ENCODE measurements at places on chromosomes 13 and 19.

GRCh38 chr13:99251921-99252320 lies 6.3 kb downstream of the GPR18 start:
- DNase-seq = no peak

DNA sequence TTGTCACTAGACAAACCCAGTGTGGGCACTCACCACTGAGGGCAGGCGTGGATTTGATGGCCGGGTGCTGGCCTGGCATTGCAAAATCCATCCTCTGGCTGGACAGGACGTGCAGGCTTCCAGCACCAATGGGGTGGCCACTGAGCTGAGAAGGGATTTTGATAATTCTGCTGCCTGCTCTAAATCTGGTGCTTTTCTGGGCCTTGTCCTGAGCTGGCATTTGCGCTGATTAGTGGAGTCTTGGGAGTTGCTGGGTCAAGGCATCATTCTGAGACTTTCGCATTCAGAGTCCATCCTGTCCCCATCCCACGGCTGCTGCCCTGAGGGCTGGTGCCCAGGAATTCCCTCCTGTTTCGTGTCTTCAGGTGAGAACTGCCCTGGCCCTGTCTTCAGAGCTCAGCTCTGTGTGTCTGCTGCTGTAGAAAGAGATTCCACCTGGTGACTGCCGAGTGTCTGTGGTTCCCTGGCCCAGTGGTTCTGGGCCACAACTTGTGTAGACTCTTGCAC lies 65.9 kb upstream of the MCF2L start:
- no peak for DNase-seq

GRCh38 chr13:86201477-86201876 lies 402.3 kb upstream of the SLITRK6 start:
- no peak for DNase-seq

GRCh38 chr19:497491-497868 lies 1.2 kb downstream of the MADCAM1 start:
- no peak for DNase-seq

GRCh38 chr13:75869981-75870380 lies 233.9 kb downstream of the LMO7 start:
- no peak for DNase-seq

DNA sequence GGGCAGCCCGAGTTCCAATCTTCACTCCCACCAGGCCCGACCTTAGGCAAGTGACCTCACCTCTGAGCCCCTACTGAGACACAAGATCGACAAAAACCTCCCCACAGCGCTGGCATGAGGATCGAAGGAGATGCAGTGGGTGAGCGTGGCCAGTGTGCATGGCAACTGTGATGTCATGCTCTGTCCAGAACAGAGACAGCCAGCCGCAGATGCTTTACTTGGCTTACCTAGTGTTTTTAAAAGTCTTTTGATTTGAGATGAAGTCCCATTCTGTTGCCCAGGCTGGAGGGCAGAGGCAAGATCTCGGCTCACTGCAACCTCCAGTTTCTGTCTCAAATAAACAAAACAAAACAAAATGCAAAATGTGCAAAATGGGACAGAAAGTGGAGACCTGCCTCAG lies 47.4 kb upstream of the CCNE1 start:
- no peak for DNase-seq

DNA sequence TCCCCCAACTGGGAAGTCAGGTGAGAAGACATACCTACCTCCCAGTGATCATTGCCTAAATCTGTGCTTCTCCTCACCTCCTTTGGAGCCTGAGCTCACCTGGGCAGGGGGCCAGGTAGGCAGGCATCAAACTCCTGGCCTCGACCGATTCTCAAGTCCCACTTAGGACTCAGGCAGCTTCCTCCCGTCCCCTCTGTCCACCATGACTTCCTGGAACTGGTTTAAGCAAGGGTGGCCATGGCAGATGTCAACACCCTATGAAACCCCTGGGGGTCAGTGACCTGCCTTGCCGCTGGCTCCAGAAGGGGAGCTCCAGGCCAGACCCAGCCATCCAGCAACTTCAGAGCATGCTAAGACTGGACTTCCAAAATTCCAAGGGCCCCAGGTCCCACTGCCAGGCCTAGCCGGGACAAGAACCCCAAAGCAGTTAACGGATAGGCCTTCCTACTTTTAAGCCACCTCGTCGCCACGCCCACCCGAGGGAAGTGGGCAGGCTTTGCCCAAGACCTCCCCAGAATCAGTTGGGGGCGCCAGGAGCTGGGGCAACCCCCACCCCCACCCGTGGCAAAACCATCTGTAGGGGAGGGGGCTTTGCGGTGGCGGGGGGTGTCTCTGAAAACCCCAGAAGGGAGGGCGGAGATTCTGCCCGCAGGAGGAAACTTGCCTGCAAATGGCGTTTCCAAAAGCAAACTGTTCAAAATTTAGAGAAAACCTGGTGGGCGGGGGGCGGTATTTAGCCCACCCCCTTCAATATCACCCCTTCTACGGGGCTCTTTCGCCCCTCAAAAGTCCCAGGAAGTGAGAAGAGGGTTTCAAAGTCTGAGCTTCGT lies 657 bp downstream of the PLIN3 start:
- DNase-seq = no peak

DNA sequence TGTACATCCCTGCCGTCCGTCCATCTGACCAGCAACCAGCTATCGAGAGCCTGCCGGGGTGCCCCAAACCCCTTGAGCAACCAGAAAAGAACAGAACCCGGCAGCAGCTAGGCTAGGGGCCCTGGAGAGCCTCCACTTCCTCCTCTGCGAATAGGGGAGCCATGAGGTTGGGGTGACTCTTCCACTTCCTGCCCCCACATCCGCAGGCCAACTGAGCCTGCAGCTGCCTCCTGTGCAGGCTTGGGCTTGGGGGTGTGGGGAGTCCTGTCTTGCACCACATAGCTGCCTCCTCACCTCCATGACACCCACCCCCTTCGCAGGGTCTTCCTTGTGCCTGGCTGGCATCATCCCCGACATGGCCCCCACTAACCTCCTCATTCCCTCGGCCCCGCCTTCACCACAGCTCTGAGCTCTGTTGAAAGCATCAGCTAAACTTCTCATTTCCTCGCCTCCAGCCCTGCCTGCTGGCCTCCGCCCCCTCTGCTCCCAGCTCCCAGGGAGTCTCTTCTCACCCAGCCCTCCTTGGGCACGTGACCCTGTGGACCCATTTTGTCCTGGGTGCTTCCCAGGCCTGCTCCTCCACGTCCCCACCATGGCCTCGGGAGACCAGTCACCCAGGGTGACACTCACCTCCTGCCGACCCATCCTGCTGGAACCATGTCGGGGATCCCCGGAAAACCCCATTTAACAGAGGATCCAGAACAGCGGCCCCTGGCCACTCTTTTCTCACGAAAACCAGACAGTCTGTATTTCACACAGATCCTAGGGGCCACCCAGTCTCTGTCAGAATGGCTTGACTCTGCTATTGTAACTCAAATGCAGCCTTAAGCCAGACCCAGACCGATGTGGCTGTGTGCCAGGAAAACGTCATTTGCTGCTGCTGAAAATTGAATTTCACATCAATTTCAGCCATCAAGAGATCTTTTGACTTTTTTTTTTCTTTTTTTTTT lies 50.4 kb downstream of the MYO9B start:
- DNase-seq = peak; percentile 45

GRCh38 chr13:108212886-108213285 lies 2.5 kb downstream of the LIG4 start:
- no peak for DNase-seq

DNA sequence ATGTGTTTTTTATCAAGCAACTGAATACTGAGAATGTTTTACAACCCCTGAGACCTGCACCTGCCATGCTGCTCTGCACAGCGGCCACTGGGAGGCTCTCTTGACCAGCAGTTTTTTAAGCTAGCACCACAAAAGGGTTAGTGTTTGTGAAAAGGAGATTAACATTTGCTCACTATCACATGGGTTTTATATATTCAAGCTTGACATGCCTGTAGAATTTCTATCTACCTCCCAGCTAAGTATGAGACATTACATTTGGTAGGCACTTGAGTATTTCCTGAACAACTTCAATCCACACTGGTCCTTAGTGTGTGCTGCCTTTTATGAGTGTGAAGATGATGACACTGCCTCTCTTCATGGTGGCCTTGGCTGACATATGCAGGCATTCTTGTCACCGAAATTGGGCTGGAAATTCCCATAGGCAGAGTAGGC lies 1238.9 kb downstream of the UQCRFS1 start:
- DNase-seq = no peak

- no peak for DNase-seq
These were observed 63.4 kb downstream of the EFNB2 start for GRCh38 chr13:106471957-106472543.

DNA sequence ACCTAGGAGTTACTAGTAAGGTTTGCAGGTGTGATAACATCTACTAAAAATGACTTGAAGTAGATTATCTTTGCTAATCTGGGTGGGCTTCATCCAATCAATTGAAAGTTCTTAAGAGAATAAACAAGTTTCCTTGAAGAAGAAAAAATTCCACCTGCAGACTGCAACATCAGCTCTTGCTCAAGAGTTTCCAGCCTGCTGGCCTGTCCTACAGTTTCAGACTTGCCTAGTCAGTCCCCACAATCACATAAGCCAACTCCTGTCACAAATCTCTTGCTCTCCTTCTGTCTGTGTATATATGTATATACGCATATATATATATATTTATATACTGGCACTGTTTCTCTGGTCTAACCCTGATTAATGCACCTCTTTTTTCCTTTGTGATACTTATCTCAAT lies 67.3 kb upstream of the ITM2B start:
- no peak for DNase-seq

GRCh38 chr19:13961826-13962698 lies 9.8 kb downstream of the DCAF15 start:
- no peak for DNase-seq

DNA sequence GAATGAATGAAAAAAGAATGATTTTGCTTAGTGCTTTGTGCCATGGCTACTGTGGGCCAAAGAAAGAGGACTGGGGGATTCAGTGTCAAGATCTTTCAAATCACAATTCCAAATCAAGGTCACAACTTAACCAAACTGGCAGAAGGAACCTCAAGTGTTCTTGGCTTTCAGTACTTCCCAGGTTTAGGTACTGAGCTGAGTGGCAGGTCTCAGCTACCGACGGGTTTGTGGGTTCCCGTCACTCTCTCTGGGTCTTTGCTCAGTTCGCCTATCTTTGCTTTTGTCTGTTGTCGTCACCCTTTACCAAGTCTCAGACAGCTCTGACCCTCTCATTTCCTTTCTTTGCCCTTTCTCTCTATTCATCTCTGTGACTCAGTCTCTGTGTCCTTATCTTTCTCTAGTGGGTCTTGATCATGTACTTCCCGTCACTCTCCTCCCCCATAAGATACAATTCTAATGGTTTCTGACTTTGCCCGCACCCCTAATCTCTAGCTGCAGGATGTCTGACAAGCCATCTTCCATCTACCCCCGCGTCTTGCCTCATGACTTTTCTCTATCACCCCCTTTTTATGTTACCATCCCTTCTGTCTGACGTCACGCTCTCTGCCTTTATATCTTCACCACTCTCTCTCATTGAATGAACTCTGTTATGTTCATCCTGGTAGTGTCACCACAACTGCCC lies 33.3 kb upstream of the LRRC4B start:
- no peak for DNase-seq

GRCh38 chr13:101751488-101751887 lies 299.0 kb downstream of the ITGBL1 start:
- no peak for DNase-seq

- no peak for DNase-seq
These were observed 50.2 kb downstream of the CPAMD8 start for GRCh38 chr19:16976446-16976845.

GRCh38 chr13:87894059-87894458 lies 222.9 kb downstream of the SLITRK5 start:
- DNase-seq = no peak

- DNase-seq = no peak
These were observed 6.3 kb upstream of the DNAAF3 start for GRCh38 chr19:55172741-55173140.

- no peak for DNase-seq
These were observed 114.4 kb downstream of the ZDHHC20 start for GRCh38 chr13:21344662-21345176.

DNA sequence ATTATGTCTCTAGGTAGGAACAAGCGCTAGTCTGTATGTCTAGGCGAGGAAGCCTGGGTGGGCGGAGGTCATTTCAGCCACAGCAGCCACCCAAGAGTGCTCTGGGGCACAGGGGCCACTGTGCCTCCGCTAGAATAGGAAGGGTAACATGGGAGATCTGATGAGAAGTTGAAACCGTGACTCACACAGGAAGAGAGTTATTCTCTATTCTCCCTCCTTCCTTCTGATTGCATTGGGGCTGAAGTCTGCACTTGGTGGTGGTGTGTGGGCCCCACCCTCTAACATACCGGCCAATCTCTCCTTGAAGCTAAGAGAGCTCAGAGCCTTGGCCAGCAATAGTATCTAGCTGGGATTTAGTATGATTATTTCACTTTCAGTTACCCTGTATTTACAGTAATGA lies 20.3 kb upstream of the GGACT start:
- DNase-seq = no peak

DNA sequence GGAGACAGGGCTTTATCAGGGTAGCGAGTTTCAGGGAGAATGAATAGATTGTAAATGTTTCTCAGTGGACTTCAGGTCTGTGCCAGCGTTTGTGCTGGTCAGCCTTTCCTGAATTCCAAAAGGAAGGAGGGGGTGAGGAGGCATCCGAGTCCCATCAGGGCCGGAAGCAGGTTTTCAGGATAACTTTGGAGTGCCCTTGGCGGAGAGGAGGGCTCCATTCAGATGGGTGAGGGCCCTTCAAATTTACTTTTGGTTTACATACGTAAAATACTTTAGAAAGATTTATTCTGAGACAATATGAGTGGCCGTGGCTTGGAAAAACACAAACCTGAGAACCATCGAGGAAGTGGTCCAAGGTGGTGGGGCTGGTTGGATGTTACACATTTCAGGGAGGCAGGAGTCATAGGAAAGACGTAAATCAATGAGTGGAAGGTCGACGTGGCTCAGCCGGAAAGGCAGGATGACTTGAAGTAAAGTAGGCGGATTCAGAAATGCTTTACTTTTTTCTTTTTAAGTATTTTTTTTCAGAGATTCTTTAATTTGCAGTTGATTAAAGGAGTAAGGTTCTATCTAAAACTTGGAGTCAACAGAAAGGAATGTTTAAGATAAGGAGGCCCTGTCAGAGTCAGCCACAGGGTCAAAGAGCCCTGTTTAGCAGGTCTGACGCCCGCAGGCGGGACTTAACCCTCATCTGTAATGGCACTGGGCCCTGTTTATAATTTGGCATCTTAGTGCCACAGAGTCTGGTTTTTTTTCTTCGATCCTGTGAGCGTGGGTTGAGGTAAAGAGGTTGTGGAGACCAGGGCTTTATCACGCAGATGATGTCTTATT lies 32.8 kb downstream of the ATP11A start:
- DNase-seq = no peak

GRCh38 chr19:29245215-29245614 lies 32.3 kb upstream of the UQCRFS1 start:
- no peak for DNase-seq

- DNase-seq = no peak
These were observed 320.6 kb downstream of the FOXO1 start for GRCh38 chr13:40345654-40346372.

GRCh38 chr13:35549481-35549880 lies 73.0 kb upstream of the MAB21L1 start:
- no peak for DNase-seq

GRCh38 chr13:66803013-66803807 lies 426.9 kb downstream of the PCDH9 start:
- no peak for DNase-seq

GRCh38 chr19:29678484-29679106 lies 13.3 kb downstream of the PLEKHF1 start:
- no peak for DNase-seq

GRCh38 chr19:39746836-39747529 lies 9.2 kb upstream of the CLC start:
- DNase-seq = no peak

Measured in stimulated activated CD8-positive, alpha-beta memory T cell treated with anti-CD3 and anti-CD28 coated beads, Interleukin-4, amount 100 ng/mL, for 24 hours (primary cell).